Stimulated activated CD4-positive, alpha-beta T cell treated with anti-CD3 and anti-CD28 coated beads, Interleukin-2, amount 100 ng/mL, for 48 hours (primary cell): ENCODE measurements at places on chromosomes 3 and 15.

DNA sequence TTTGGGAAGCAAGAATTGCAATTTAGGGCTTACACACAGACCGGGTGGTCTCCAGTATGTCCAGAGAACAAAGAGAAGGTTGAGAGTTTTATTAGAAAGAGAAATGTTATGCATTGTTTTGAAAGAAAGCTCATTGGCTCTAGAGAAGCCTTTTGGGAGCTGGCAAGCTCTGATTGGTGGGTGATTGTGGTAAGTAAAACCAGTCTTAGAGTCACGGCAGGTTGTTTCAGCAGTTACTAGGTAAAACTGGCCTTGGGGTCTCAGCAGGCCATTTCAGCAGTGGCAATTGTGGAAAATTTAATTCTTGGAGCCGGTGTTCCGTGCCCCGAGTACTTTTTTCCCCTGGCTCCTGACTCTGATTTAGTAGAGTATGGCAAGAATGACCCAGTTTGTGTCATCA is 78.1 kb downstream of the MRPL46 start:
- no peak for DNase-seq

- DNase-seq = no peak
These were observed 109.7 kb downstream of the OCA2 start for GRCh38 chr15:27989427-27989826.

DNA sequence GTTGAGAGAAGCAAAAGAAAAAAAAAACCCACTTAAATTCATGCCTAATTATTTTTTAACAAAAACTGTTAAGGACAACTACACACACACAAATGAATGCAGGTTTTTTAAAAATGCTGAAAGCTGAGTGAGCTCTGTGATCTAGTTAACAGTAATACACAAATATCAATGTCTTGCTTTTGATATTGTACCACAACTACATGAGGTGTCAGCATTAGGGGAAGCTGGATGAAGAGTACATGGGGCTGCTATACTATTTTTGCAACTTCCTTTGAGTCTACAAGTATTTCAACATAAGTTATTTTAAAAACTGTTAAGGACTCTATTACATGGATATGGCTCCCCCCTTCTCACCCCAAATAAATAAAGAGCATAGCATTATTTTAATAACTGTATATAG is 44.7 kb downstream of the SUCLG2 start:
- no peak for DNase-seq

DNA sequence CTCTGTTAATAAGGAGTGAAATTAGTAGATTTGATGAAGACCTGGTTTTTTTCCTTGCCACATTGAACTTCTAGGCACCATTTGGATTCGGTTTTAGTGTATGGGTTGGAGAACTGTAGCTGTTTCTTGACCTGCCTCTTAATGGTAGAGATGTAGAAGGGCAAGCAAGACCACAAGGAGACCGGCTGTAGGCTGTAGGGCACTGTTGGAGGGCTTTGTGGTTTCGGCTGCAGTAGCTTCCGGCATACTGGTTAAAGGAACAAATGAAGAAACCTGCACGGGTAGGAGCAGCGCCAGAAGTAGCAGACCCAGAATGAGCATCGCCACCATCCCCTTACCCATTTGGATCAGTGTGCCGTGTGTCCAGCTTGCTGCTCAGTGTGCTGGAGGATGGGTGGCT is 7.9 kb downstream of the PCLAF start:
- DNase-seq = no peak

DNA sequence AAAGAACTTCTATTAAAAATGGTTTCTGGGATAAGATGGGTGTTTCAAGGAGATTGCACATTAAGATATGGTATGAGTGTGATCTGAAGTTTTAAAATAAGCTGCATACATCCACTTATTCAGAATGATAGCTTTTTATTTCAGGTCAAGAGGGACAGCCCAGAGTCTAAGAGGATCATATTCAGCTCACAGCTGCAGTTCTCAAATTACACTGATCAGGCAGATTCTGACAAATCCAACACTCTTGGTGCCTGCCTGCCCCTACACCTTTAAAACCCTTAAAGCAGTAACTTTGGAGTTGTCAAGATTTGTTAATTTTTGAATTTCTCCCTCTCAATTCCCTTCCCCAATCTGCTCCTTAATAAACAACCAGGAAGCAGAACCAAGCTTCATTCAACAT is 9.1 kb upstream of the TMEM87A start:
- DNase-seq = no peak

DNA sequence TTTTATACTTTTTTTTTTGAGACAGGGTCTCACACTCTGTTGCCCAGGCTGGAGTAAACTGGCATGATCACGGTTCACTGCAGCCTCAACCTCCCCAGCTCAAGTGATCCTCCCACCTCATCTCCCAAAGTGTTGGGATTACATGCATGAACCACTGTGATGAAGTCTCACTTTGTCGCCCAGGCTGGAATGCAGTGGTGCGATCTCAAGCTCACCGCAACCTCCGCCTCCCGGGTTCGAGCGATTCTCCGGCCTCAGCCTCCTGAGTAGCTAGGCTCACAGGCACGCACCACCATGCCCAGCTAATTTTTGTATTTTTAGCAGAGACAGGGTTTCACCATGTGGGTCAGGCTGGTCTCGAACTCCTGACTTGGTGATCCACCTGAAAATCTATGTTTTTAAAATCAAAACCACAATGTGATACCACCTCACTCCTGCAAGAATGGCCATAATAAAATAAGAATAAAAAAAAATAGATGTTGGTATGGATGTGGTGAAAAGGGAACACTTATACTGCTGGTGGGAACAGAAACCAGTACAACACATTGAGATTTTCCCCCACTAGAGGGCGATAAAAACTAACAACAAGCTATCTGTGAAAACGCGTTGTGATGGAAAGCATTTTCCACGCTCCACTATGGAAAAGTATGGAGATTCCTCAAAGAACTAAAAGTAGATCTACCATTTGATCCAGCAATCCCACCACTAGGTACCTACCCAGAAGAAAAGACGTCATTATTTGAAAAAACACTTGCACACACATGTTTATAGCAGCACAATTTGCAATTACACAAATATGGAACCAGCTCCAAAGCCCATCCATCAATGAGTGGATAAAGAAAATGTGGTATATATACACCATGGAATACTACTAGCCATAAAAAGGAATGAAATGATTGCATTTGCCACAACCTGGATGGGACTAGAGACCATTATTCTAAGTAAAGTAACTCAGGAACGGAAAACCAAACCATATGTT is 26.8 kb upstream of the OCA2 start:
- no peak for DNase-seq

DNA sequence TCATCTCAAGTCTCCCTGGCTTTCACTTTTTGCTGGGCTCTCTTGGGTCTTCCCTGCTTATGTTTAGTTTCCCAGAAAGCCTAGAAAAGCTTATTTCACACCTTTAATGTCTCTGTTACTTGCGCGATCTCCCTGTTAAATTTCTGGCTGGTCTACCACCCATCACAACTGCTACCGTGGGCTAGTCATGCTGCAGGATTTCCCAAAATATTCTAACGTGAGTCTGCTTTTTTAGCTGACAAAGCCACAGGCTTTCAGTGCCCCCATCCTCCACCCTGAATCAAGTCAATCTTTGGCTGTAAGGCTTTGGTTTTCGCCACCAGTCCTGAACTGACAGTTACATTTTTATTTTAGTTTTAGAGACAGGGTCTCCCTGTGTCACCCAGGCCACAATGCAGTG is 74.1 kb downstream of the SUMF1 start:
- DNase-seq = no peak

DNA sequence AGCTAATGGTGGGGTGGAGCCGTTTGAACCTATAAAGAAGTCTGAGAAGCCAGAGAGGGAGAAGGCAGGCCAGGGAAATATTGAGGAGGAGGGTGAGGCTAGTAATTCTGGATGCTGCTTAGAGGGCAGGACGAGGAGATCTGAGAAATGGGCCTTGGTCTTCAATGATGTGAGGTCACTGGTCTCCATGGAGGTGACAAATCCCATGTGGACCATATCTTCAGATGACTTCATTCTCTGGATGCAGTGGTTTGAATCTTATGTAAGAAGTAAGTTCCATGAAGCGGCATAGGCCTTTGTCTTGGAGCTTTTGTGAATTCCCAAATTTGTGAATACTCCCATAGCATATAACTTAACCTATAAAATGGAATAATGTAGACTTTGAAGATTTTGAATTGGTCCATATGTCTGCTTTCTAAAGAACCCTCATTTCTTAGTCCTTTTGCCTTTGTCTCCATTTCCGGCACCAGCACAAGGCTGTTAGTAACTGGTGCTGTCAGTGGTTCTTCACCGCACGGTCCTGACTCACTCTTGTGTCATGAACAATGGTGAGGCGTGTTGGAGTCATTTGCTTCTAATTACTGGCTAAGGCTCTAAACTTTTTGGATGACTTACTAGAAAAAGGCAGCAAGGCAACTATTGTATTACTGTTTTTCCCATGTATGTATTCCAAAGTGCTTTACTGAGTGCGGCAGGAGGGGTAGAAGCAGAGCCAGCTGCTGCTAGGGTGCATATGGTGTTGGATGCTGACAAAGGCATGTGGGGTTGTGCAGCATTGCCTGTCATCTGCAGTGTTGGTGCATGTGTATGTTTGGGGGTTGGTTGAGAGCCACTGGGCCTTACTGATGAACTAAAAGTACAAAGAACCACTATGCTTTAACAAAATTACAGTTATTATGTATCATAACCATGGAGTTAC is 279.3 kb upstream of the C2CD4B start:
- no peak for DNase-seq

DNA sequence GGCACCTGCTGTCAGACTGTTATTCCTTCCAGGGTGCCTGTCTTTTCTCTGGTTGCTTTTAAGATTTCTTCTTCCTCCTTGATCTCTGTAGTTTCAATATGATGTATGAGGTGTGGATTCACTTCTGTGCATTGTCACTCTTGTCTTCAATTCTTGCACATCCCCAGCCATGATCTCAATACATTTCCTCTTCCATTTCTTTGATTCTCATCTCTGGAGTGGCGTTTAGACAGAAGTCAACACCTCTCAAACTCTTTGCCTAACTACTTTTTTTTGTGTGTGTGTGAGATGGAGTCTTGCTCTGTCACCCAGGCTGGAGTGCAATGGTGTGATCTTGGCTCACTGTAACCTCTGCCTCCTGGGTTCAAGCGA is 224.4 kb upstream of the LYSMD4 start:
- no peak for DNase-seq

DNA sequence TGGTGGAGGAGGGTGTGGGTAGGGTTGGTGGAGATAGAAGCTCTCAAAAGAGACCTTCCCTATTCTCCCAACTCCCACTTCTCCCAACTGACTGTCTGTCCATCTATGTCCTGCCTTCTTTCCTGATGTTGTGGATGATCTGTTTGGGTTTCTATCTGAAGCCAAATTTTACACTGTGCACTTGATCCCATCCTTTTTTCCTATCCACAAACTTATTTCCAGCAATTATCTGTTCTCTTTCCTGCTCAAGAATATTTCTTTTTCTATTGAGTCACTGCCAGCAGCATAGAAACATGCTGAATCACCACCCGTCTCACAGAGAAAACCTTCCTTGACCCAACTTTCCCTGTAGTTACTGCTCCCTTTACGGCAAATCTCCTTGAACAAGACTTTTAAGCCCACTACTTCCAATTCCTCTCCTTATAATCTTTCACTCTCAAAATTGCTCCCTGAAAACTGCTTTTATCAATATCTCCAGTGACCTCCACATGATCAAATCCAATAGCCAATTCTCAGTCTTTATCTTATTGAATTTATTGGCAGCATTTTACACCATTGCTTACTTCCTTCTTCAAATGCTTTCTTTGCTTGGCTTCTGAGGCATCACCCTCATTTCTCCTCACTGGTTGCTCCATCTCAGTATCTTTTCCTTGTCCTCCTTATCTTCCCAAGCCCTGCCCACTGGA is 141.2 kb upstream of the SLC7A14 start:
- DNase-seq = no peak

DNA sequence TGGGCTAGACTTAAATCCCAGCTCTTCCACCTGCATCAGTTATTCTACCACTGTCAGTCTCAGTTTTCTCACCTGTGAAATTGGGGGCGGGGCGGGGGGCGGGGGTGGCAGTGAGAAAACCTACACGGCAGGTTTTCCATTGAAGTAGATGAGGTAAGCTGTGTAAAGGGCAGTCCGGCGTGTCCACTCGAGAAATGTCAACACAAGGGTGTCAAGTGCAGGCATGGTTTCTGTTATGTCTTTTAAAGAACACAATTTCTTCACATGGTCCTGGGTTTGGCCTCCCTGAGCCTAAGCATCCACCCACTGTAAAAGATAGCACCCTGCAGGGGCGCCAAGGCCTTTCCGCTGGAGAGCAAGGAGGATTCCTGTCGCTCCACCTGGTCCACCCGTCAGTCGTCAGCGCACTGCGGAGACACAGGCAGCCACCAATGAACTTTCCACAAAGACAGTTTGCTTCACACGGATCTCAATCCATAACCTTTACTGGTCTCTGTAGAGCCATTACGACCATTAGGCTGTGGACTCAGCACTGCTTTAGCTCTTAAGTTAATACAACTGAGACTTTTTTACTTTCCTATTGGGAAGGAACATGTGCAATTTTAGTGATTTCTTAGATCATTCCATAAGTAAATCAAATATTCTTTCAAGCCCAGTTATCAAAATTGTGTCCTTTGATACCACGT is 99.5 kb upstream of the FOXB1 start:
- no peak for DNase-seq
